Activated CD8-positive, alpha-beta memory T cell treated with anti-CD3 and anti-CD28 coated beads, Interleukin-2, amount 50 U/mL, for 48 hours (primary cell): ENCODE measurements at places on chromosomes 13 and 19.

GRCh38 chr13:104953588-104953987 lies 1581.9 kb downstream of the EFNB2 start:
- no peak for DNase-seq

- no peak for DNase-seq
Measured at GRCh38 chr13:47869776-47870175, 131.3 kb downstream of the SUCLA2 start.

DNA sequence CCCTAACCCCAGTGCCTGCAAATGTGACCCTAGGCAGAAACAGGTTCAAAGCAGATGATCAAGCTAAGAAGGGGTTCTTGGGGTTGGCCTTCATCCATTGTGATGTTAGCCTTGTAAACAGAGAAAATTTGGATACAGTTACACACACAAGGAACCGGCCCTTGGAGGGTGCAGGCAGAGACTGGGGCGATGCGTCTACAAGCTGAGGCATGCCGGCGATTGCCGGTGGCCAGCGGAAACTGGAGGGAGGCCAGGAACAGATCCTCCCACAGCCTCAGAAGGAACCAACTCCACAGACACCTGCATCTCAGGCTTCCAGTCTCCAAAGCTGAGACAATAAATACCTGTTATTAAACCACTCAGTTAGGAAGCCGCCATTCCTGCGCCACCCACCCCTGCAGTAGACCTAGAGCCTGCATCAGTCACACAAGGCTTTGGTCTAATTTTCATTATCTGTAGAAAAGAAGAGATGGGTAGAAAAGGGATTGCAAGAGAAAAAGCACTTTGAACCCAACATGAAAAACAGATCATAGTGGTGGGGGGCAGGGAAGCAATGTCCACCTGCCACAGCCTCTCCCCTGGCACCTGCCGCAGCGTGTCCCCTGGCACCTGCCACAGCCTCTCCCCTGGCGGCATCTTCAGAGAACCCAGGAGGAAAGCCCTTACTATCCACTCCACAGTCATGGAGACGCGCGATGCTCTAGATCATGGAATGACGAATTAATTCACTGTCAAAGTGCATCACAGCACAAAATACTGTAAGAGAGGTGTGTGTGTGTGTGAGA lies 119.7 kb upstream of the SOX1 start:
- DNase-seq, result no peak

DNA sequence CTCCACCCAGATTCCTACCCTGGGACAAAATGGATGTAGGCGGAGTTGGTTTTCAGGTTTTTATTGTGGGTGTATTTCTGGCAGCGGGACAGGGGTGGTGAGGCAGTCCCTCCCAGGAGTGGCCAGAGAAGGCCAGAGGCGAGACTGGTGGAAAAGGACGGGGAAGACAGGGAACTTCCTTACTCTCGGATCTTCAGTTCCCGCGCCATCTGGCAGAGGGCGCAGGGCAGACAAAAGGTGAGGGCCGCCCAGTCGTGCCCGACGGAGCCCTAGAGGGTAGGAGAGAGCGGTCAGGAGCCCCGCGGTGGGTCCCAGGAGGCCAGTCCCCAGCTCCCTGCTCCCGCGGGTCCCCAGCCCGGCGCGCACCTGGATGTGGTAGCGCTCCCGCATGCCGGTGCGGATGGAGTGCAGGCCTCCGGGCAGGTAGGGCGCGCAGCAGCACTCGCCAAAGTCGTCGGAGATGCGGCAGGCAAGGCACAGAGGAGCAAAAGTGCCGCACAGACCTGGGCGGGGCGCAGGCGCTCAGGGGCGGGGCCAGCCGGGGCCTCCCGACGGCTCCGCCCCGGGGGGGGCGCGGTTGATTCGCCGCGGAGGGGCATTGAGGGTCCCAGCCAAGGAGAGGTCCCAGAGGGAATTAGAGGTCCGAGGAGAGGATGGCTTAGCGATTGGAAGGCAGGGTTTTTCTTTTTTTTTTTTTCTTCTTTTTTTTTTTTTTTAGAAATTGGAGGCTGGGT lies 3.0 kb downstream of the CNFN start:
- peak; percentile 83 for DNase-seq

DNA sequence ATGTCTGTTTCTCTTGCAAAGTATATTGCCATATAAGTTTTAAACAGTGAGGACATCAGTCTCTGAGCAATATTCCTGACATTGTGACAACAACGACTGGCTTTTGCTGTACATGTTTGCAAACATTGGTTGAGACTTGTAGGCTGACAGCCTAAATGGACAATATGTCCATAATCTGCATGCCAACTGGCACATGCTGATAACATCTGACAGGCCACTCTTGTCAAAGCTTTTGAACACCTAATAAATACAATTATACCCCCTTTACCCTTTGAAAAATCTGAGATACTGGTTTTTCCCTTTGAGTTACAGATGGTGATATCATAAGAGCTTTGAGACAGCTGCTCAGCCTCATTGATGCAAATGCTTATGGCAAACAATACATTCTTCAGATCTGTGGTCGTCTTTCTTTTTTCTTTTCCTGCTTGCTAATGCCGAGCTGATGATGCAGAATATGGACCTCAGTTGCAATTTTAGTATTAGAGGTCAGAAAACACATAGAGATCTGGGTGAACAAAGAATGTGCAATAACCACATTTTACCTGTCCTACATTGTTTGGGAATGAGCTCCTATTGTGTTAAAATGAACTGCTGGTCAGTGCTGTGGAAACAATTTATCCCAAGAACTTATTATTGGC lies 114.9 kb downstream of the RFC3 start:
- DNase-seq, result no peak

DNA sequence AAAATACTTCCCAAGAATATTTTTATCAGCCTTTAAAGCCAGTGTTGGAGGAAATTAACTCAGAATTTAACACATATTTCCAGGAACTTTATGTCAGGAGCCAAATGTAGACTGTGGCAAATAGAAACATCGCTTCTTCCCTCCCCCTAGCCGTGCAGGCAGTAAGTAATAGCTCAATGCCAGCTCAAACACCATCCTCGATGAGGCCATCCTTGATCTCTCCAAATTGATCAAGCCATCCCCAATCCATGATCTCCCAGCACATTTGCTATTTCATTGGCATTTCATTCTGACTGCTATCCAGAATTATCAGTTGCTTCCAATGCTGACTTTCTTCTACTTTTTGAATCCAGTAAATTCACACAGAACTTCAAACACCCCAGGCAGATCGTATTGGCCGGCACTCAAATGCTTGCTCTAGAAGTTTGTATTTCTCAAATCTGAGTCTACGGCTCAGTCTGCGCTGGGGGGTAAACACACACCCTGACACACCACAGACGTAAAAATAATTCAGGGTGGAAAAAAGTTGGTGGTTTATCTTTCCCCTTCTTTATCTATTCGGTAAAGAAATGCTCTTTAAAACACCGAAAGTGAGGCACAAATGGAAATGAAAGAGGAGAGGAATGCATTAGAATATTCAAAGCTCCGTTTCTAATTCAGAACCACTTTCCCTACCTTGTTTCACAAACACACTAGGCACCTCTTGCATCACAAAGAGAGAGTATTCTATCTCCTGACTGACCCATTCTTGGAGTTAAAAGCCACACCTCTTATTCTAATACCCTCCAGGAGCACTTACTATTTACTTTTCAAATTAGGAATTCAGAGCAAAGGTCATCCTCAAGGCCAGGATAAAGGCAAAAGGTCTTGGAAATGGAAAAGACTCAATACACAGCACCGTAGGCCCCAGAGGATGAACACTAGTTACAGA lies 991 bp downstream of the OBI1 start:
- DNase-seq, result no peak

DNA sequence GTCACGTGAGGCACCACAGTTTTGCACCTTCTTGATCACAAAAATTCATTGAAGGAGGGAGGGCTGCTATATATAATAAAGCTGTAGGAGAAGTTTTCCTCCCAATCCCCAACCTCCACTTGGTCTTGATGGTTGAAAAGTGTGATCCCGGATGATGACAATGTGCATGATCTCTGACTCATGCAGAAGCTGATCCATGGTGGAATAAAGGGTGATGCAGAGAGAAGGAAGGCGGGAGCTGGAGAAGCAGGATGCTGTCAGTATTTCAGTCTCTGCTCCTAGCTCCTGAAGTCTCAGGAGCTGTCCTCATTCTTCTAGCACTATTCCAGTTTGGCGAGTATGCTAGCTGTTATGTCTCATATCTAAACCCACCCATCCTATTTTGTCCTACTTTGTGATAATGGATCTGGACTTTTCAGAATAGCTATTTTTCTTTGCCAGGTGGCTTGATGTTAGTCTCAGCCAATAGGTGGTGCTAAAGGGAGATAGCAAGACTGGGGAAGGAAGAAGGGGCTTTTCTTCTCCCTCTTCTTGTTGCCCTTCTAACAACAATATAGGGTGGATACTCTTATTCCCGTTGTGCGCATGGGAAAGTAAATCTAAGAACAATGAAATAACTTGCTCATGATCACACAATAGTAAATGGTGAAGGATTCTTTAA lies 65.6 kb upstream of the HTR2A start:
- DNase-seq, result no peak

DNA sequence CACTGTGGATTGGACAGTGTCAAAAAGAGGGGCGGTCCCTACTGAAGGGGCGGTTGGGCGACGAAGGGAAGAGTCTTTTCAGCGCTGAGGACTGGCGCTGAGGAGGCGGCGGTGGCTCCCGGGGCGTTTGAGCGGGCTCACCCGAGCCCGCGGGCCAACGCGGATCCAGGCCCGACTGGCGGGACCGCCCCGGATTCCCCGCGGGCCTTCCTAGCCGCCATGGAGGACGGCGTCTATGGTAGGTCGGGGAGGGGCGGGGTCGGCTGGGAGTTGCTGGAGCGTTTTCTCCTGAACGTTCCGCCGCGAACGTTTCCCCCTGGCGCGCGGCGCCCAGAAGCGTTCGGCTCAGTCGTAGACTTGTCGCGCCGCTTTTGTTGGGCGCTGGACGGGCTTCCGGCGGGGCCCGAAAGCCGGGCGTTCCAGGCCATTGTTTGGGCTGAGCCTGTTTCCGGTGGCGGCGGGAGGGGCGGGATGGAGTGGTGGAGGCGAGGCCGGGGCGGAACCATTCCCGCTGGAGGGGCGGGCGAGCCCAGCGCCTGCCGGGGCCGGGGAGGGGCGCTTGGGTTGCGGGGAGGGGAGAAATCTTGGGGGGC lies at the start of gene CYTH2:
TSS of gene CYTH2 (plus strand) at position 81 of the 593 bp plus-strand sequence. CDS start at position 220, 139 bp downstream.
- DNase-seq, result peak; percentile 86

GRCh38 chr19:53552001-53552721 lies 14.2 kb downstream of the ZNF331 start:
- DNase-seq, result no peak

- DNase-seq, result peak; percentile 93
Measured at GRCh38 chr13:29850213-29850898, at the start of gene UBL3. UBL3 (minus strand) TSS chr13:29850617; CDS start chr13:29849538, 1,079 bp downstream.

- no peak for DNase-seq
Measured at GRCh38 chr13:53788286-53788685, 759.7 kb downstream of the OLFM4 start.

DNA sequence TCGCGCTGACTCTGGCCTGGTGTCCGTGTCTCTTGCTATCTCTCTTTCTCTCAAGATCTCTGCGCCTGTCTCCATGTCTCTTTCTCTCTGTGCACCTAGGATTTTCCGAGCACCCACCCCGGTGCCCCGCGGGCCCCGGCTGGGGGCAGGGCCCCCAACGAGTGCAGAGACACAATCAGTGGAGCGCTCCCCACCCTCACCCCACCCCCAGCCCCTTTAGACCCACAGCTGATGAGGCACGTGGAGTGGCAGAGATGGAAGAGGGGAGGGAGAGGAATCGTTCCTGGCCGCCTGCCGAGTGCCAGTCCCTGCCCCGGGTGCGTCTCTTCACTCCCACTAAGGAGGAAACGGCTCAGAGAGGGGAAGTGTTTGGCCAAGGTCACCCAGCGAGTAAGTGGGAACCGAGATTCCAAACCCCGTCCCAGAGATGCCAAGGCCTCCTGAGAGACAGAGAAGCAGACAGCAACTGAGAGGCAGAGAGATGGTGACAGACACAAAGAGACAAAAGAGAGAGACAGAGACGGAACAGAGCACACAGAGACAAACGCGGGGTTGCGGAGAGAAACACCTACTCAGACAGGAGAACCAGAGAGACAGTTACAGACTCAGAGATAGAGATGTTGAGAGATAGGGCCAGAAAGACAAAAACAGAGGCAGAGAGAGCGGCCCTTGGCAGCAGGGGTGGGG lies 626 bp upstream of the BCL3 start:
- peak; percentile 72 for DNase-seq

- DNase-seq, result peak; percentile 56
Measured at GRCh38 chr19:46861691-46862502, 1.1 kb downstream of the ARHGAP35 start.

DNA sequence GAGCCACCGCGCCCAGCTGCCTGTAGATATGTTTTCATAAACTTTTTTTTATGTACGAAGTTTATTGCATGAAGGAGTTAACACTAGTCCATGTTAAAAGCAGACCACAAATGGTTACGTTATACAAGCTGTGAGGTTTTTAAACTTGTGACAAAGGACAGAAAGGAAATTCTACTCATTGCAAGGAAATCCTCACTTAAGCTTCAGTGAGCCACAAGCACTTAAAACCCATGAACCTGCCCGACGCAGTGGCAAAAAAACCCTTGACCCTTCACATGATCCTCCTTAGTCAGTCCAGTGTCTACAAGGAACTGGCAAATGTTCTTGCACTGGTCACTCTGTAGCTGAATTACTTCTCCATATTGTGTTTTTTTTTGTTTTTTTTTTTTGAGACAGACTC lies 4.2 kb downstream of the MPND start:
- DNase-seq, result no peak

GRCh38 chr19:55681131-55682092 lies 6.4 kb downstream of the EPN1 start:
- no peak for DNase-seq
